ENCODE measurements at places on chromosomes 1 and 21.

GRCh38 chr1:54273092-54273794 lies 73.3 kb downstream of the MRPL37 start:
- DNase-seq = no peak

- DNase-seq = peak; percentile 67
These were observed 652 bp downstream of the ARL8A start for GRCh38 chr1:202143768-202144401.

DNA sequence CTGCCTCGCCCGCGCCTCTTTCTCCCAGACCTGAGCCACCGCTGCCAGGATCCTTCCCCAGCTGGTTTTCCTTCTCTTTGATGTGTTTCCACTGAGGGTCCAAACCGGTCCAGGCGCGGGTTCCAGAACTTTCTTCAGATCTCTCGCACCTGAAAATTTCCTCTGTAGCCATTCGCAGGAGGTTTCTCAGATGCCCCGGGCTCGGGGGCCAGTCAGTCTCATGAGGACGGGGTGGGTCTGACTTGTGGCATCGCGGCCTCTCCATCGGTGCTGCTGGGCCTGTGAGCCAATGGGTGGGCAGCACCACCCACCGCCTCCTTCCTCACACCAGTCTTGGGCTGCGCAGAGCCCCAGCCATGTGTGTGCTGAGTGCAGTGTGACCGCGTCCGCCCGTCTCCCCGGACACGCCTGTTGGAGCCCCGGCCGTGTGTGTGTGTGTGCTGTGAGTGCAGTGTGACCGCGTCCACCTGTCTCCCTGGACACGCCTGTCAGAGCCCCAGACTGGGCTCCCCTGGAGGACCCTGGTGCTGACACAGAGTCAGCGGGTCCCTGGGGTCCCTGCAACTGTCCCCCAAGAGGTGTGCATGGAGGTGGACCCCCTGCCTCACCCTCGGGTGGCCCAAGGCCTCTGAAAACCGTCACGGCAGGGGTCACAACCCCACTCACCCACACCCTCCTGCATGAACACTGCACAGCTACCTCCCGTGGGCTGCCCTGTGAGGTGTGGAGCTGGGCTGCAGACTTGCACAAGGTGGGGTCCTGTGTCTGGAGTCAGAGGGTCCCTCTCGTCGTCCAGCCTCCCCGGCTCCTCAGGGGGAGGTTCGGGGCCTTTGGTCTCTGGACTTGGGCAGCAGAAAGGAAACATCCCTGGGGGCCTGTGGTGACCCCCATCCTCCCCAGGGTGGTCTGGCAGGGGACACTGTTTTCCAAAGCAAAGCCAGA lies 20.2 kb downstream of the COL18A1 start:
- no peak for DNase-seq

- DNase-seq = no peak
These were observed 65.4 kb upstream of the PARP1 start for GRCh38 chr1:226473325-226473724.

DNA sequence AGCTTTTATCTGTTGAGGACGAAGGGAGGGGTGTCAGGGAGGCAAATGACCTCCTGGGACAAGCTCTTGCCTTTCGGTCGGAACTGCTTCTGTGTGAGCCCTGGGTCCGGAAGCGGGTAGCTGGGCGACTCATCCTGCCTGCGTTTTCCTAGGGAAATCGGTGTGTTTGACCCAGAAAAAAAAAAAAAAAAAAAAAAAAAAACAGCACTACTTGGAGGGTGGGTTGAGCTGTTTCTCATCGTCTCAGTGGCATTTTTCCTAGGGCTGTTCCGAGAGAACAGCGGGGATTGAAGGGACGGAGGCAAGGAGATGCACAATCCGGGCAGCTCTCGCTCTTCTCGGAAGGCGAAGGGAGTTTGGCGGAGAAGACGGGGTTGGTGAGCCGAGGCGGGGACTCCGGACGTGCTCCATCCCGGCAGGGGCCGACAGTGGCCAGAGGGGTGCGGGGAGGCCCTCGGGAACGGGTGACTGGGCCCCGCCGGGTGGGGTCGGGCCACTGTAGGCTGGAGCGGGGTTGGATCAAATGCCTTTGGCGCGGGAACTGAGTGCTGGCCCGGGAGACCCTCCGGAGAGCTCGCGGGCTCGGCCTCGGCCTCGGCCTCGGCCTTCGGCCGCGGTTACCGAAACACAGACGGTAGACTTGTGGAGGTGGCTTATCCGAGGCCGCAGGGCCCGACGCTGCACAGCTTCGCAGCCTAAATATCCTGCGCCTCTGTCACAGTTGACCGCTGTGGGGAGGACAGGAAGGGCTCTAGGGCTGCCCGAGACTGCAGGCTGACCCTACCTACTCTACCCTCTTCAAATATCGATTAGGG lies 2.4 kb upstream of the BARHL2 start:
- no peak for DNase-seq

DNA sequence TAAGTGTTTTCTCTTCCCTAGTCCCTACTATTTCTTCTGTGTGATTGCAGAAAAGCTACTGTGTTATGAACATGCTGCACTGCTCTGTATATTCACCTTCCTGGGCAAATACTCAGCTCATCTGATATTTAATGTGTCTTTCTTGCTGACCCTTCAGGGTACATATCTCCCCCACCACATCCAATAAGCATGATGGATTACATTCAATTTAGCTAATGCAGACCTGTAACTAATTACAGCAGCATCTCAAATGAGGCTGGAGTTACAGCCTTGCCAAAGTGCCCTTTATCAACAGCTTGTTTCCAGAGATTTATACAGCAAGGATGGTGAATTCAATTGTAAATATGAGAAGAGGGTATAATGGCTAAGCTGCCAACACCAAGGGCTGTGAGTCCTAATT lies 144.0 kb downstream of the KCNH1 start:
- DNase-seq = no peak

DNA sequence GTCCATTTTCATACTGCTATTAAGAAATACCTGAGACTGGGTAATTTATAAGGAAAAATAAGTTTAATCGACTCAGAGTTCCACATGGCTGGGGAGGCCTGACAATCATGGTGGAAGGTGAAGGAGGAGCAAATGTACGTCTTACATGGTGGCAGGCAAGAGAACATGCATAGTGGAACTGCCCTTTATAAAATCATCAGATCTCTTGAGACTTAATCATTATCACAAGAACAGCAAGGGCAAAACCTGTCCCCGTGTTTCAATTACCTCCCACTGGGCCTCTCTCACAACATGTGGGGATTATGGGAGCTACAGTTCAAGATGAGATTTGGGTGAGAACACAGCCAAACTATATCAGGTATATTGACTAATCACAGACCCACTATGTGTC lies 370.2 kb upstream of the USP24 start:
- no peak for DNase-seq

DNA sequence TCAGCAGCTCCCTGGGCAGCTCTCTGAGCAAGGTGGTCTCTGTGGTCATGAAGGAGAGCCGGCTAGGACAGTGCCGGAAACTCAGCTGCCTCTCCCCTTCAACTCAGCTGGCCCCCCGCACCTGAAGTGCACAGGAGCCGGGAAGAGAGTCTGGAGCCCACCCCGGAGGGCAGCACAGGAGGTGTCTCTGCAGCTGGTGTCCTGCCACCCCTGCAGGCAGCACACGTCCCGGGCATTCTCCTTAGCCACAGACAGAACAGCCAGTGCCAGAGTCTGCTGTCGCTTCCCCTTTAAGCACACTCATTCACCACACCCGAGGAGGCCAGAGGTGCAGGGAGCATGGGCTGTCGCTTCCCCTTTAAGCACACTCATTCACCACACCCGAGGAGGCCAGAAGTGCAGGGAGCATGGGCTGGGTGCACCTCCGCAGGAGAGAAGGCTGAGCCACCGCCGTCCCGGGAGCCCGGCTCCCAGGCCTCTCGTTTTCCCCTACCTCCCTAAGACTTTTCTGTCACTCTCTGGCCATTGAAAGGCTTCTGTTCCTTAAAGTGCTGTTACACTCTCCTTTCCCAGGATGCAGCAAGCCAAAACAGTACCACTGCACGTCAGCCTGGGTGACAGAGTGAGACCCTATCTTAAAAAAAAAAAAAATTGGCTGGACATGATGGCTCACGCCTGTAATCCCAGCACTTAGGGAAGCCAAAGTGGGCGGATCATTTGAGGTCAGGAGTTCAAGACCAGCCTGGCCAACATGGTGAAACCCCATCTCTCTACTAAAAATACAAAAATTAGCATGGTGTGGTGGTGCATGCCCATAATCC lies 16.9 kb upstream of the SAMD11 start:
- DNase-seq = peak; percentile 79

DNA sequence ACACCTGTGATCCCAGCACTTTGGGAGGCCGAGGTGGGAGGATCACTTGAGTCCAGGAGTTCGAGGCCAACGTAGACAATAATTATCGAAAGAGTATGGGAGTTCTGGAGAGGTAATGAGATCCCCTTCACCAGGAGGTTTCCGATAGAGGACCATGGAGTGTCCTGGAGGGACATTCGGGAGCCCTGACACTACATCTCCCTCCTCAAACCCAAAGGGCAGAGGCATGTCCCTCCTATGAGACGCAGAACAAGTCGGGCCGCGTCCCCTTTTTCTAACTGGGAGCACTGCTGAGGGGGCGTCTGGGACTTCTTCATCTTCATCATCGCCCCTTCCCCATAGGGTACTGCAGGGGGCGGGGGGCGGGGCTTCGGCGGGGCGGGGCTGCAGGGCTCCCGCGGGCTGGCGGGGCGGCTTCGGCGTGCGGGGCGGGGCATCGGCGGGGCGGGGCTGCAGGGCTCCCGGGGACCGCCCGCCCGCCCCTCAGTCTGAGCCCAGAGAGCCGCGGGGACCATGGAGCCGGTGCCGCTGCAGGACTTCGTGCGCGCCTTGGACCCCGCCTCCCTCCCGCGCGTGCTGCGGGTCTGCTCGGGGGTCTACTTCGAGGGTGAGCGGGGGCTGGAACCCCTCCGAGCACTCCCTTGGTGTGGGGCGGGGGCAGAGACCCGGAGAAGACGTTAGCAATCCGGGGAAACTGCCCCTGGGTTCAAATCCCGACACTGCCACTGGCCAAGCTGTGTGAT lies at the start of gene THEMIS2:
Gene THEMIS2 (plus strand): TSS at position 486 of the 743 bp plus-strand sequence. CDS start 28 bp downstream, at position 514.
- DNase-seq = peak; percentile 81

DNA sequence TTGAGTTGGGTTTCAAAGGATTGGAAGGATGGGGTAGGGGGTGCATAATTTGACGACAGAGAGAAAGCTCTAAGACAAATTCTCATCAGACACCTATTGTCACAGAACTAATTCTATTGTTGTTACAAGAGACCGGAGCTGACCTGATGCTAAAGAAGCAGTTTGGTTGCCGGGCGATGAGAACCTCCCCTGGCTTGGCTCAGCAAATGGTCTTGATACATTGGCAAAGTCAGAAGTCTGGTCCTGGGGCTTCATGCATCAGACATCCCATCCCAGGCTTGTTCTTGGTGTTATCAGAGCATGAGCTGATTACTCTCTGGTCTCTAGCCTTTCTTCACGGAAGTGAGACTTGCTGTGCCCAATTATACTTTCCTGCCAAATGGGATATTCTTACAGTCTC lies 15.4 kb downstream of the TRIM67 start:
- no peak for DNase-seq

DNA sequence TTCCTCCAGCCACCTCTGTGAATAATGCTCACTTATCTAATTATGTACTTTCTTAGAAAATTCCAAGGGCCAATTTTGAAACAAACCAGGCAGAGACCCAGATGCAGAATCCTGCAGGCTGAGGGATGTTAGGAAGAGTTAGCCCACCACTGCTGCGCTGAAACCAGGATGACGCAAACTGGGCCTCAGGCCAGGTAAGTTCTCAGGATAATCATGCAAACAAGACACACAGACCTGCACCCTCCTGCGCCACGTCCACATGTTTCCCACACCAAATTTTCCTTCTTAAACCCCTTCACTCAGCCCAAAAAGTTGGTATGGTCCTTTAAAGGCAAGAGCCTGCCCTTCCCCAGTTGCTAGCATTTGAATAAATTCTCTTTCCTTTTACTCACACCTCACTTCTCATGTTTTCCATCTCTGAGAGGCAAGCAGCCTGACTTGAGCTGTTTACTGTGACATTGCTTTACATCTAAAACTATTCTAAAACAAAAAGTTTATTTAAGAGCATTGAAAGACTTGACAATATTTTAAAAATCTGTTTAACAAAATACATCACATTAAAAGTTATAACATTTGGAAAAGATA lies 887.1 kb downstream of the LRRIQ3 start:
- DNase-seq = no peak

- DNase-seq = peak; percentile 90
These were observed 157.1 kb upstream of the NRIP1 start for GRCh38 chr21:15221799-15222386.

GRCh38 chr1:218463194-218464156 lies 118.3 kb downstream of the TGFB2 start:
- DNase-seq = peak; percentile 80

GRCh38 chr1:23356471-23357137 lies 12.5 kb upstream of the HNRNPR start:
- DNase-seq = no peak

DNA sequence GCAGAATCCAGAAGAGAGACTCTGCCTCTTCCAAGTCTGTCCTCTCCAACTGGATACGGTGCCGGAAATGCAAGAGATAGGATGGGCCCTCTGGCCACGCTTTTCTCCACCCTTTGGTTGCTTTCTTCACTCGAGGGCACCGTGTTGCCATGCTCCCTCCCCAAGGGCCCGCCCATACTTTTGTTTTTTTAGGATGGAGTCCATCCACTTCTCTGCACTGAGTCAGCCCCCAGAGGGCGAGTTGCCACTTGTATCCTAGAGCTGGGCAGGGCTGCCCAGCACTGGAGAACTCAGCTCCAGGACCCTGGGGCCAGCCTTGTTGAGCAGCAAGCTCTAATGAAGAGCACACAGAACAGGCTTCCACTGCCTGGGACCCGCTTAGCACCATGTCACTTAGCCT lies 25.5 kb downstream of the IFNGR2 start:
- DNase-seq = no peak

- DNase-seq = no peak
These were observed 315.0 kb upstream of the NRIP1 start for GRCh38 chr21:15379776-15380175.

GRCh38 chr1:248815407-248816034 lies 10.2 kb downstream of the SH3BP5L start:
- DNase-seq = no peak

All from suppressor macrophage (primary cell).